ENCODE measurements at places on chromosomes 1 and 21.

- DNase-seq: no peak
Observed at GRCh38 chr1:208003241-208003640, 92.3 kb upstream of the CD34 start.

DNA sequence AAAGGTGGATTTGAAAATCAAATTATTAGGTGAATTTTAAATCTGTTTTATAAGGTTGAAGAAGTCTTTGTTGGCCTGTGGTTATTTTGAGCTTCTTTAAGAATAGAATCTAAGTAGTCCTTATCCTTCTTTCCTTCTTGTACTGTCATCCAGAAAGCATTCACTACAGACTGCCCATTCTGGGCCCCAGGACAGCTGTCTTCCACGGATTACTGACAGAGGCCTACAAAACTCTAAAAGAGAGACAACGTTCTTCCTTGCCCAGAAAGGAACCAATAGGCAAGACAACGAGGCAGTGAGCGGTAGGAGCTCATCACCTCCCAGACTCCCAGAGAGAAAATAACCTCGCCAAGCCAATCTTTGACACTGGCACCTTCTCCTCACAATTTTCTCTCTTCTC lies 24.4 kb upstream of the PIGC start:
- no peak for DNase-seq

DNA sequence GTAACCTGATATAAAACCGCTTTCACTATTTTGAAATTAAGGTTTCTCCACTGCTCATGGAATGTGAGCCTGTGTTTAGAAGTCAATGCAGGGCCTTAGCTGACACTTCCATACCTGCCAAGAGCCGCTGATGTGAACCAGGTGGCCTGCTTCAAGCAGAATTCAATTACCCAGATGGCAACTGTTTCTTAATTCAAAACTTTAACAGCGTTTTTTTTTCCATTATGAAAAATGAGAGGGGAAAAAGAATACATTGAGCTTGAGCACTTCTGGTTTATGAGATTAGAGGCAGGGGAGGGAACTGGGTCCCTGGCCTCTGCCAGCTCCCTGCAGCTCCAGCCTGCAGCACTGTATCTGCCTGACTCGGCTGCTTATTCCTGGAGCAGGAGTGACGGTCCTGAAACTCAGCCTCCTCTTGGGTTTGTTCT lies 7.7 kb upstream of the ATP1A1 start:
- no peak for DNase-seq

DNA sequence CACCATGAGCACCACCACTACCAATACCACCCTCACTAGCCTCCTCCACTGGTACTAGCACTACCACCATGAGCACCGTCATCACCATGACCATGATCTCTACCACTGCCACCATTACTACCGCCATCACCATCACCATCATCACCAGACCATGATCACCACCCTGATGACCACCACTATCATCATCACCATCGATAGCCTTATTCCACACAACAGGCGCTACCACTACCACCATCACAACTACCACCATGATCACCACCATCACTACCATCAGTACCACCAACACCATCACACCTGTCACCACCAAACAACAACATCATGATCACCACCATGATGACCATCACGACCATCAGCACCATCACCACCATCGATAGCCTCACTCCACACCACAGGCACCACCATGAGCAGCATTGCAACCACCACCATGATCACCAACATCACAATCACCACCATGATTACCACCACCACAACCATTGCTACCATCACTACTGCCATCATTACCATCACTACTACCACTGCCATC lies 56.6 kb upstream of the CASZ1 start:
- no peak for DNase-seq

DNA sequence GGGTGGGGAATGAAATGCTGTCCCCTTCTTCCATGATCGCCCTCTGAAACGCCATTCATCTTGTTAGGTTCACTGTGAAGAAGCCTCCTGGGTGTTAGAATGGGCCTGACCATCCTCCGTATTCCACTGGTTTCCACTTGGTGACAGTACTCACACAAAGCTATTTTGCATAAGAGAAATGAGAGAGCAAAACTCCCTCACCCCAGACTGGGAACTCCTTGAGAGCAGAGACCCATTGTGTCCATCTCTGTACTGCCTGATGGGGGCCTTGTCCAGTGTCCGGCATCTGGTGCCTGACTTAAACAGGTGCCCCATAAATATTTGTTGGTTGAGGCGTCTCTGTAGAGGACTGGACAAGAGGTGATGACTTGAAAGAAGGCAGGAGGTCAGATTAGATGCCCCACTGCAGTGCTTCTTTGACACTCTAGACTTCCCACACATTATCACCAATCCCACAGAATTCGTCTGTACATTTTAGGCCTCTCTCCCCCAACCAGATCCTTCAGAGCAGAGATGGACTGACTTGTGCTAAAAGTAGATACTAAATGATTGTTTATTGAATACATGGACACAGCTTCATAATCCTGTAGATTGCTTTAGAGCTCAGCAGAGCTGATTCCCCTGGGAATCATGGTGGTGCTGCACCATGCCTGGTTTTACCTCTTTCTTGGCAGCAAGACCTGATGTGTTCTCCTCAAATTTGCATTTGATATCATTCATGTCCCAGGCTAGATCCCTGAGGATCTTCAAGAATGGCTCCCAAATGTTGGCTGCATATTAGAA lies 22.4 kb upstream of the KCNA2 start:
- no peak for DNase-seq

- DNase-seq: no peak
Observed at GRCh38 chr1:67605209-67605780, 79.7 kb upstream of the GADD45A start.

DNA sequence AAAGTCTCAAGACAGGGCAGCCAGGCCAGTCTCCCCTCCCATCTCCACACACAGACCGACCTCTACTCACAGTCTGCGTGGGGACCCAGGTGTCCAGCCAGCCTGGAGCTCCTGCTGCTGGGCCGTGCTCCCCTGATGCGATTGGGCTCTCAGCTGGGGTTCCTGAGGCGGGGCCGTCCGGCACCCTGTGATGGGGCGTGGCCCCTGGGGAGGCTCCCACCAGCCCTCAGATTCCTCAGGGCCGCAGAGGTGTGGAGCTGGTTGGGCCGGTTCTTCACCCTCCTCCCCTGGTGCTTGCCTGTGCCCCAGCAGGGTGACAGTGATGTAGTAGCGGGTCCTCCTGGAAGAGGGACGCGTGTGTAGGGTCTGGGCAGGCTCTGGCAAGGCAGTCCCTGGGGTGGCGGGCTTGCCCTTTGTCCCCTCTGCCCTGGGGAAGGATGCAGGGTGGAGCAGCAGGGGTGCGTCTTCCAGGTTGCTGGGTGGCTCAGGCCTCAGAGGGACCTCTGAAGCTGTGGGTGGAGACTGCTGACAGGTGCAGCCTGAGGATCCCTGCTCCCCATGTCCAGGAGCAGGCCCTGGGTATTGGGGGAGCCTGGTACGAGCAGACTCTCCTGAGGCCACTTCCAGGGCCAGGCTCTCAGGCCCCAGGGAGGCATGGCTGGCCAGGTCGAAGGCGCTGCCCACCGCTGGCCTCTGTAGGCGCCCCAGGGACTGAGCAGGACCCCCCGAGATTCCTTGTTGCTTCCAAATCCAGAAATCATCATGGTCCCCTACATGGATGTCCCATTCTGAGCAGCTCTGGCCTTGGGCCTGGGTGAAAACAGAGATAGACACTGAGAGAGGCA lies at the start of gene CRYBG2:
CRYBG2 (minus strand) TSS at position 155 of the 845 bp plus-strand sequence. CDS start 7,473 bp downstream, outside the sequence.
- DNase-seq: no peak

DNA sequence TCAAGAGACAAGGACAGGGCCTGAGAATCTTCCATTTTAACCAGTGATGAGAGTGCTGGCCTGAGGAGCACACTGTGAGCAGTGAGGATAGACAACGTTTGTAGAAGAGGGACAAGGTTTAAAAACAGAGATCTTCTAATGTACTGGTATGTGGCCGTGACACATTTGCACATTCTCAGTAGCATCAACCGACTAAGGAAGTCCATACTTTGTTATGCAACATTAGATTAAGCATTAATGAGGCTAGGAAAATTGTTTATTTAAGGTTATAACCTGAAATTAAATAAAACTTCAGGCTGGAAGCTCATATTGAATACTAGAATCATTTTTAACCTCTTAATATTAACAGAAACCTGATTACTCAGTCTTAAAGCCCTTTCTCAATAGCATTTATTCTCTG lies 99.0 kb downstream of the SLC45A1 start:
- DNase-seq: no peak

DNA sequence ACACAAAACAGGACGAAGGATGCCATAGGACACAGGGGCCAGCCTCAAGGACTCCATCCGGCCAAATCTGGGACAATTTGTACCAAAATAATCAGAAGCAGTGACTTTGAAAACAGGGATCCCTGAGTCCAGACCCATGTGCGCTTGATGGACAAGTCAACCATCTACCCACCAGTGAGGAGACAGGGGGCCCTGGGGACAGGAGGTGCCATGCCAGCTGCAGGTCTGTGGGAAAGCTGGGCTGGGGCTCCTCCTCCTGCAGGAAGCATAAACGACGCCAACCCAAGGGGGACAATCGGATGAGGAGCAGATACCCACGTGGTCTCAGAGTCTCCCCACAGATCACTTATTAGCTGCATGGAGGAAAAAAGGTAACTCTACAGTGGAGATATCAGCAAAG lies 50.6 kb downstream of the NPHP4 start:
- no peak for DNase-seq

GRCh38 chr21:38806153-38806941 lies 618 bp downstream of the ETS2 start:
- DNase-seq: no peak

DNA sequence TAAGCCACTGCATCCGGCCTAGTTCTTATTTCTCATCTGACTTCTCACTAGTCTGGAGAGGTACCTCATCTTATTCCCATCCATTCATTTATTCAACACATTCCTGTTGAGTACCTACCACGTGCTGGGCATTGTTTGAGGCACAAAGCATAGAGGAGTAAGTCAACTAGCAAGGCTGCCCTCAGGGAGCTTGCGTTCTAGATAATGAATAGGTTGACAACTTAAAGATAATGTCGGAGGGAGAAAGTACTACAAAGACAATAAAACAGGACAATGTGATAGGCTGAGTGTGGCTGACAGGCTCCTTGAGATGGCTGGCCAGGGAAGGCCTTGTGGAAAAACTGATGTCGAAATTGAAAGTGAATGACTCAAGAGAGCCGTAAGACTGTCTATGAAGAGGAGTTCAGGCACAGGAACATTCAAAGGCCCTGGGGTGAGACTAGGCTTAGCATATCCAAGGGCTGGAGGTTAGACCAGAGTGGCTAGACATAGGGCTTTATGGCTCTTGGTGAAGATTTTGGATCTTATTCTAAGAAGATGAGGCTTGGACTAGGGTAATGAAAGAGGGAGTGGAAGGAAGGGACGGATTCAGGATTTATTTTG lies 18.3 kb downstream of the SPATA21 start:
- no peak for DNase-seq

GRCh38 chr1:214401666-214402065 lies 120.7 kb downstream of the SMYD2 start:
- DNase-seq: no peak

DNA sequence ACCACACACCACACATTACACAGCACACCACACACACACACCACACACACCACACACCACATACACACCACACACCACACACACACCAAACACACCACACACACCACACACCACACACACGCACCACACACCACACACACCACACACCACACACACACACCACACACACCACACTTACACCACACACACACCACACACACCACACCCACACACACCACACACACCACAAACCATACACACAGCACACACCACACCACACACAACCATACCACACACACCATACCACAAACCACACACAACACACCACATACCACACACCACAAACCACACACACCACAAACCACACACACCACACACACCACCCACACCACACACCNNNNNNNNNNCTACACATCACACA lies 40.9 kb upstream of the SIK1 start:
- no peak for DNase-seq

DNA sequence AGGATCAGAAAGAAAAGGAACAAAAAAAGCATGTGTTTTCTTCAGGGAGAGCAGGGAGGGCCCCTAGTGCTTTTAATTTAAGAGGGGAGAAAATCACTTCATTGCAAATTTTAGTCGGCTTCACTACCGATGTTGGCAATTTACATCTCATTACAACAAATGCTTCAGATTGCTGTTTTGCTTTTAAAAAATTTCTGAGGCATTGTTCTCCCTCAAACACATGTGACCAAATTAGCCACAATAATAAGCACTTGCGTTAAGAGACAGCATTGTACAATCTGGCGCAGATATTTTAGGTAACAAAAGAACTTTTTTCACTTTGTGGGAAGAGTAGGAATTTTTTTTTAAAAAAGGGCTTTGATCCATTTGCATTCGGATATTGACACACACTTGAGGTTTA lies 29.8 kb downstream of the BEND5 start:
- no peak for DNase-seq

DNA sequence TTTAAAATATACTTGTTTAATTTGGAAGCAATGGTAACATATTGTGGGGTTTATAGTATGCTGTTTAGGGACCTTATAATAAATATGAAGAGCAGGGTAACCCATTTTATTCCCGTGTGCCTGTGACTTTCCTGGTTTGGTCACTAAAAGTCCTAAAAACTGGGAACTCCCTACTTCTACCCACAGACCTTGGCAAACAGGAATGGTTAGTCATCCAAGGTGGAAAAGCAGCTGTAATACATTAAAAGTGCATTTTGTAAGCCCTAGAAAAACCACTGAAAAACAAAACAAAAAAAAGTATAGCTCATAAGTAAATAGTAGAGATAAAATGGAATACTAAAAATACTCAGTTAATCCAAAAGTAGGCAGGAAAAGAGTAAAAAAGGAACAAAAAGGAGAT lies 538.9 kb downstream of the LMO4 start:
- DNase-seq: no peak

GRCh38 chr1:91450260-91450659 lies 45.6 kb upstream of the HFM1 start:
- DNase-seq: no peak

Data from SHP77 treated with DMSO at 0.1 percent for 48 hours (cell line).